ENCODE measurements at places on chromosomes 12 and 14.

GRCh38 chr12:109832541-109833306 lies 474 bp downstream of the TRPV4 start:
- DNase-seq = no peak

- DNase-seq = no peak
These were observed 14.7 kb upstream of the GNPNAT1 start for GRCh38 chr14:52806115-52806514.

DNA sequence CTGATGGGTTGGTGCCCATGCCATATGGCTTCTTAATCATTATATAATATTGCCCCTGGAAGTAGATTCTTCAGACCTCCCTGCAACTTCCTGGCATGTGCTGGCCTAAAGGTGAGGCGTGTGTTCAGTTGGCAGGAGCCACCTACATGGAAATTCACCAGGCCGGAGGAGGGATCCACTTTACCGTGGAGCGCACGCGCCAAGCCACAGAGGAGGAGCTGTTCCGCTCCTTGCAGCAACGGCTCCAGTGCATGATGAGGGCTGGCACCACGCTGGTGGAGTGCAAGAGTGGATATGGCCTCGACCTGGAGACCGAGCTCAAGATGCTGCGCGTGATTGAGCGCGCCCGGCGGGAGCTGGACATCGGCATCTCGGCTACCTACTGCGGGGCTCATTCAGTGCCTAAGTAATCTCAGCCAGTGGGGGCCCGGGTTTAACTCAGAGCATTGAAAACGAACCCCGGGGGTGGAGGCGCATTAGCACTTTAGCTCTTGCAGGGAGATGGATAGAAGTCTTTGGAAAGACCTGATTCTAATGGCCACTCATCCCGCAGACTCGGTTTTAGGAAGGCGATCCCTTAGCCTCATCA lies 13.5 kb downstream of the AMDHD1 start:
- DNase-seq = no peak

GRCh38 chr12:84840356-84840755 lies 72.2 kb downstream of the SLC6A15 start:
- no peak for DNase-seq

DNA sequence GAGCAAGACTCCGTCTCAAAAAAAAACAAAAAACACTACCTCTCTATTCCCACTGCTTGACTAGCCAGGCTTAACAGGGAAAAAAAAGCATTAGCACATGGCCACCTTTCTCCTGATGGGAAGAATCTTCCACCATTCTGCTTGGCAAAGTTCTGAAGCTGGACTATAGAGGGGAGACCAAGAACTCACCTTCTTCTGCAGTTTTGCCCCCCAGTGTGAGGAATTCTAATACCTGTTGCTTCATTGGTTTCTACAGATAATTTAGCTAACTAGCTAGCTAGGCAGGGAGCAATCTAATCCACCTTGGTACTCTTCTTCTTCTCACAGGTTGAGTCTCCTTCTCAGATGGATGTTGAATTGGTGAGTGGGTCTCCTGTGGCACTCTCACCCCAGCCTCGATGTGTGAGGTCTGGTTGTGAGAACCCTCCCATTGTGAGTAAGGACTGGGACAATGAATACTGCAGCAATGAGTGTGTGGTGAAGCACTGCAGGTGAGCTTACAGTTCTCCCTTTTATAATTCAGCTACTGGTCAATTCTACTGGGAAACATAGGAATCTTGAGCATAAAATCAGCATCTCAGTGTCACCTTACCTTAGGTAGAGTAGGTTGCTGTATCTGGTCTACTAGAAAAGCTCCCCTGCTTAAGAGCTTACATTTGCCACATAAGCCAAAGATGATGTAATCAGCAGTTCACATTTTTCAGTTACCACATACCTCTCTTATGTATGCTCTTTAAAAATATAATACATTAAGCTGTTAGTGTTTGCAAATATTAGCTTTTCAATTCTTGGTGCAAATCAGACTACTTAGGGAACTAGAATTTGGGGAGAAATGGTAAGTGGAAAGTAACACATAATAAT lies 16.0 kb downstream of the METTL3 start:
- no peak for DNase-seq

GRCh38 chr14:93026339-93026738 lies 89.4 kb downstream of the ITPK1 start:
- DNase-seq = no peak

- DNase-seq = no peak
These were observed 84.5 kb downstream of the BORCS5 start for GRCh38 chr12:12441429-12441807.

Data from activated T-cell treated with anti-CD3 and anti-CD28 coated beads, Interleukin-2, amount 50 U/mL, for 1 hour (primary cell).